ENCODE measurements at places on chromosomes 5 and 9. TPM values are rescaled to one million over a fixed set of nuclear protein-coding genes. Genes with fewer than 3 reads are reported as not detected.

NUTM2G gene
- 0.06 TPM for polyA plus RNA-seq

GRCh38 chr9:108270561-108270960 lies 585.2 kb downstream of the ACTL7B start:
- peaks cover 10% of the 10 kb centered on the region for H3K4me1 ChIP-seq
- DNase-seq: no peak
- no peak overlapping the region for H3K4me3 ChIP-seq
- no peaks in the 10 kb centered on the region for H3K27me3 ChIP-seq
- H3K36me3 ChIP-seq: no peaks in the 10 kb centered on the region
- H3K27ac ChIP-seq: no peak overlapping the region

DNA sequence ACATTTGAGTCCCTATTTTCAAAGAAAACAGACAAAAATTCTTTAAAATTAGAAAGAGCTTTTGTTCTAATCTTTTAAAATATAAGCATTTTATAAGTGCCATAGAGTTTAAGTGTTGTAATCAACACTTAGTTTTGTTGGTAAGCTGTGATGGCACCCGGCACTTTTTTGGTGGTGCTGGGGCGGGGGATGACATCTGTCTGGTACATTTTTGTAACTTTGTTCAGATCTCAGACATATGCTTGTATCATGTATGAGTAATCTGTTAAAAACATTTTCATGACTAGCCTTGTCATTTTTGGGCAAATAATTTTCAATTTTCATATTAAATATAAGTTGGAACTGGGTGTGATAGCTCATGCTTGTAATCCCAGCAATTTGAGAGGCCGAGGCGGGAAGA lies 51.7 kb downstream of the UBAP1 start:
- DNase-seq: peak; percentile 58
- peak overlapping the region; percentile 51 for H3K27ac ChIP-seq
- H3K4me1 ChIP-seq: peaks cover 36% of the 10 kb centered on the region
- H3K4me3 ChIP-seq: no peak overlapping the region

- no peaks in the 10 kb centered on the region for H3K27me3 ChIP-seq
- DNase-seq: peak; percentile 64
- no peak overlapping the region for H3K27ac ChIP-seq
- H3K4me1 ChIP-seq: no peaks in the 10 kb centered on the region
- H3K4me3 ChIP-seq: no peak overlapping the region
Observed at GRCh38 chr9:15231788-15232635, 75.0 kb downstream of the TTC39B start.

CYSRT1 gene
- polyA plus RNA-seq: 0.75 TPM

TAF11L5 gene
- polyA plus RNA-seq: not detected

CNTNAP3 gene
- polyA plus RNA-seq: not detected

AQP7 gene
- polyA plus RNA-seq: not detected

SLC25A51 gene
- 17.7 TPM for polyA plus RNA-seq

- H3K4me1 ChIP-seq: peaks cover 65% of the 10 kb centered on the region
- H3K36me3 ChIP-seq: no peaks in the 10 kb centered on the region
- H3K4me3 ChIP-seq: no peak overlapping the region
- no peak overlapping the region for H3K27ac ChIP-seq
- H3K27me3 ChIP-seq: no peaks in the 10 kb centered on the region
Observed at GRCh38 chr5:53029608-53030007, 40.5 kb downstream of the ITGA2 start.

All from GM23248 (cell line).